ENCODE measurements at places on chromosomes 13 and 19. TPM values are rescaled to one million over a fixed set of nuclear protein-coding genes. Genes with fewer than 3 reads are reported as not detected.

DNA sequence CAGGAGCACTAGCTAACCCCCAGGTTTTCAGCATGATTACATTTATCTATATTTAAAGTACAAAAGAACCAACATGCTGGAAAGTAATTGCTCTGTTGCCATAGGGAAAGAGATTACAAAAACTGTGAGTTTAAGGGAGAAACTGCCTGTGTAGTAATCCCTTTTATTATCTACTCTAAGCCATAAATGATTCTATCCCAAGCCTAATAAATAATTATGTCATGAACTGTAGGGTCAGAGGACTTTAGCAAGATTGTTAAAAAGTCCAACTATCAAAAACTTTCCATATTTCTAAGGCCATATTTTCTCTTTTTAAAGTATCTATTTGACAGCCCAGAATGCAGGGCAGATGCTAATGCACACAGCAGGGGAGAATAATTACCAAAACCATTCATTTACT is 573.8 kb upstream of the MIR17HG start:
- no peak for DNase-seq

DNA sequence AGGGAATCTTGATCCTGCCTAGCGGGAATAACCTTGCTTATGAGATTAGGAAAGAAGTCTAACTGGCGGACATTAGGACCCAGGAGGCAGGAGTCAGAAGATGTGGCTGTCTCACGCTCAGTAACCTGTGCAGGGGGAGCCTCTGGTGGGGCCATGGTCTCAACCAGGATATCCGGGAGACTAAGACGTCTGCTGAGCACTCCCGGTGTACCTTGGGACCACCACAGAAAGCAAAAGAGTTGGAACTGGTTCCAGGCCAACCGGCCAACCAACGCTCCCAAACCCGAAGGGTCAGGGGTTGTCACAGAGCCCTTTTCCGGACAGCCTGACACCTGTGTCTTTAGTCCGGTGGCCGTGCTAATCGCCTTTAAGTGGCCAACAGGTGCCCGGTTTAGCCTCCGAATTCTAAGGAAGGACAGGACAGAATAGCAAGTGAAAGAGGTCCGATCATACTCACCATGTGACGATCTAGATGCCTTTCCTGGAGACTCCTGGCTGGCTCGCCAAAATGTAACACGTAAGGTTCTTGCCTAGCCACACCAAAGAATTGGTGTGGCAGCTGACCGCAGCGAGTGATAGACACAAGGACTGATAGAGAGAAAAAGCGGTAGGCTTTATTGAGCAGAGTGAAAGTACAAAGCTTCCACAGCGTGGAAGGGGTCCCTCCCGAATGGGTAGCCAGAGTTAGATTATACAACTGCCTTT is 103.9 kb upstream of the DIAPH3 start:
- DNase-seq, result no peak

DNA sequence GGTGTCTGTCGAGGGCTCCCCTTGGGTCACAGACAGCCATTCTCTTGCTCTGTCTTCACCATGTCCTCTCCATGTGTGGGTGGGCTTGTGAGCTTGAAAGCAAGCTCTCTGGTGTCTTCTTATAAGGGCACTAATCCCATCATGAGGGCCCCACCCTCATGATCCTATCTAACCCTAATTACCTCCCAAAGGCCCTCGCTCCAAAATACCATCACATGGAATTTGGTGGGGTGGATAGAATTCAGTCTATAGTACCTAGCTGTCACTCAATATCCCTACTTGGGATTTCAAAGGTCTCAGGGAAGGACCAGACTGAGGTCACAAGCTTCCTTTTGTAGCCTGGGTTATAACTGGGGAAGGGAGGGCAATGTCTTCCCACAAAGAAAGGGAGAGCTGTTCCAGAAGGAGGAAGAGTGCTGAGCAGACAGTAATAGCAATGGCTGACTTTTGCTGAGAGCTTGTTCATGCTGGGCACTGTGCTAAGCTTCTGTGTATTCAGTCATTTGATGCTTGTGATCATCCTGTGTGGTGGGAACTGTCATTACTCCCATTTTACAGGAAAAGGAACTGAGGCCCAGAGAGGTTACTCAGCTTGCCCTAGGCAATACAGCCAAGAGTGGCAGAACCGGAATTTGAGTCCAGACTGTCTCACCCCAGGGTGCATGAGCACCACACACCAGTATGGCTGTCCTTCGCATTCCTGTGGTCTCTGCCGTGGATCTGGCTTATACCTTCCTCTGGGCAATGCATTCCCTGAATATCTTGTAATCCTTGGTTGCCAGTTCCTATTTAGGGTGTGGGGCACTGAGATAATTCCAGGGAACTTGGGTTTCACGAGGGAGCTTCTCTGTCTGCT is 8.2 kb downstream of the FXYD5 start:
- DNase-seq, result no peak

DNA sequence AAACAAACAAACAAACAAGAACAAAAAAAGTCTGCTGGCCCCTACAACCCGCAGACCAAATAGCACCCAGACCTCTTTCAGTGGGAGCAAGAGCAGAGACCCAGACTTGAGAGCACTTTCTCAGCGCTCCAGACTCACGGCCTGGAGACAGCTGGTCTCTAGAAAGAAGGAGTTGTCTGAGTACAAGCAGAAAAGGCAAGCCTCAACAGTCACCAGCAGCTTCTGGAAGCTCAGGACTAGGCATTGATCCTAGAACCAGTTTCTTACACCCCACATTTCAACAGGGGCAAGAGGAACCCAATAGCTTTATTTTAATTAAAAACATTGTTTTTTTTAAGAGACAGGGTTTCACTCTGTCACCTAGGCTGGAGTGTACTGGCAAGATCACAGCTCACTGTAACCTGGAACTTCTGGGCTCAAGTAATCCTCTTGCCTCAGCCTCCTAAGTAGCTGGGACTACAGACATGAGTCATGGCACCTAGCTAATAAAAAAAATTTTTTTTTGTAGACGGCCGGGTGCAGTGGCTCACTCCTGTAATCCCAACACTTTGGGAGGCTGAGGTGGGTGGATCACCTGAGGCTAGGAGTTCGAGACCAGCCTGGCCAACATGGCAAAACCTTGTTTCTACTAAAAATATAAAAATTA is 30.4 kb downstream of the RASL11A start:
- no peak for DNase-seq

NFKBIB gene
- total RNA-seq, result 18.7 TPM

Measured in osteocyte (in vitro differentiated cells).